ENCODE measurements at places on chromosomes 7 and 10. TPM values are rescaled to one million over a fixed set of nuclear protein-coding genes. Genes with fewer than 3 reads are reported as not detected.
A peak's percentile ranks its signal among the peaks of the same experiment; 100 is the strongest.

Gene ZNF365
- total RNA-seq = 4.0 TPM

Gene MYH16
- 0.97 TPM for total RNA-seq

Gene LRRD1
- total RNA-seq = not detected

Gene LLCFC1
- not detected for total RNA-seq

Gene PUS7
- 28.4 TPM for total RNA-seq

DNA sequence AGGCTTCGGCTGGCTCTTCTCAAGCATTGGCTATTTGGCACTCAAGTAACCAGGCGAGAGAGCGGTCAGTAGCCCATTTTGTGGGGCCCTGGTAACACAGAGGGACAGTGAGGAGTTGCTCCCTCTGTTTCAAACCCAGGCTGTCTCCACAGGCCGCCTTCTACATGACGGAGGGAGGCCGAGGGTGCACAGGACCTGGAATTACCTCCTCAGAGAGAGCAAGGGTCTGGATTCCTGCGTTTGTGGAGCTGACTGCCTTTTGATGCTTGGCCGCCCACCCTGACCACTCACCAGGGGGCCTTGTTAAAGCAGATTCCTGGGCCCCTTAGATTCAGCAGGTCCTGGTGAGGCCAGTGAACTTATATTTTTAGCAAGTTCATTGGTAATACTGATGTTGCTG, 12.3 kb downstream of the UPP1 start:
- H3K27me3 ChIP-seq = no peaks in the 10 kb centered on the region
- no peak overlapping the region for H3K4me3 ChIP-seq
- peaks cover 86% of the 10 kb centered on the region for H3K36me3 ChIP-seq
- no peak for DNase-seq

GRCh38 chr10:100447663-100448062, 15.1 kb upstream of the WNT8B start:
- H3K36me3 ChIP-seq = no peaks in the 10 kb centered on the region
- no peak for DNase-seq
- H3K27ac ChIP-seq = no peak overlapping the region
- no peak overlapping the region for H3K4me3 ChIP-seq

DNA sequence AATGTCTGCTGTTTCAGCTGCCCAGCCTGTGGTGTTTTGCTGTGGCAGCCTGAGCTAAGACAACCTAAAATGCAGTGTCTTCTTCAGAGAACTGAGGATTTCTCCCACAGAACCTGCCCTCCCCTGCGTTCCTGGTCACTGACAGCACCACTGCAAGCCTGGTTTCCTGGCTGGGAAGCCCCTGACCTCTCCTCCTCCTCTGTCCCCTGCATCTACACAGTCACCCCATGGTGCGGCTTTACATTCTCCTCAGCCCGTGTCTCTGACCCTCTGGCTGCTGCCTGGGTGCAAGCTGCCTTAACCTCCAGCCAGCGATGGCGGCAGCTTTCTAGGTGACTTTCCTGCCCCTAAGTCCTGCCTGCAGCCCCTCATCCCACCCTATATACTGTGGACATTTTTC, 337.3 kb upstream of the ZNF32 start:
- H3K4me3 ChIP-seq = no peak overlapping the region
- no peak overlapping the region for H3K27ac ChIP-seq
- no peaks in the 10 kb centered on the region for H3K36me3 ChIP-seq
- H3K27me3 ChIP-seq = no peaks in the 10 kb centered on the region
- no peaks in the 10 kb centered on the region for H3K4me1 ChIP-seq
- no peak for DNase-seq

DNA sequence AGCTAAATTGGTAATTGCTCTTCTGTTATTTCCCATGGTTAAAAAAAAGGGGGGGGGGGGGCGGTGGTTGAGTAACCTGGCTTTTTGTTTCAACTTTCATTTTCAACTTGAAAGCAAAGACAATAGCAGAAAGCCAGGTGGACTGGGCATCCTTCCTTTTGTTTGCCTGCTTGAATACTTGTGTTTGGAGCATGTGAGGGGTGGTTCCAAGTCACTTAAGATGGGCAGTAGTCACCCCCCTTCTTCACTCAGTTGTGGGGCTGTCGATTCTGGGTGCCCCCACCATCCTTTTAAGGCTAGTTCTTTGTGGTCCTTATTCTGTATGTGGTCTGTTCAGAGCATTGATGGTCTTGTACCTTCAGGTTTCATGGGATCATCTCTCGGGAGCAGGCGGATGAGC, 165.6 kb upstream of the PRR15 start:
- H3K4me3 ChIP-seq = no peak overlapping the region
- DNase-seq = no peak
- H3K27me3 ChIP-seq = no peaks in the 10 kb centered on the region
- no peak overlapping the region for H3K27ac ChIP-seq
- no peaks in the 10 kb centered on the region for H3K4me1 ChIP-seq

DNA sequence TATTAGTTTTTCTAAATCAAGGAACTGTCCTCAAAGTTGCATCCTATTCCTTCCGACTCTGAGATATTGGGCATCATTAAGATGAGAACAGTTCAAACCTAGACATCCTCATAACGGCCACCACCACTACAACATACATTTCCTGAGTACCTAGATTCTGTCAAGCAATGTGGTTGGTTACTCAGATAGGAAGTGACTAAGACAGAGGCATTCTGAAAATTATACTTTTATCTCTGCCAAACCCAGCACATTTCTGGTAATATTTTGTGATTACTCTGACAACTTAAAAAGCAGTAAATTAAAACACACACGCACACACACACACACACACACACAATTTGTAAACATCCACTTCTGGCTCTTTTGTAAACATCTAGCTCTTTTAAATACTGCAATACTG, 291.2 kb upstream of the MEOX2 start:
- no peaks in the 10 kb centered on the region for H3K36me3 ChIP-seq
- H3K4me1 ChIP-seq = no peaks in the 10 kb centered on the region
- no peak overlapping the region for H3K4me3 ChIP-seq
- no peak for DNase-seq
- H3K27me3 ChIP-seq = no peaks in the 10 kb centered on the region

GRCh38 chr10:81680359-81680758, 194.6 kb upstream of the NRG3 start:
- no peak for DNase-seq
- no peak overlapping the region for H3K27ac ChIP-seq
- H3K27me3 ChIP-seq = no peaks in the 10 kb centered on the region
- no peaks in the 10 kb centered on the region for H3K36me3 ChIP-seq
- no peak overlapping the region for H3K4me3 ChIP-seq

DNA sequence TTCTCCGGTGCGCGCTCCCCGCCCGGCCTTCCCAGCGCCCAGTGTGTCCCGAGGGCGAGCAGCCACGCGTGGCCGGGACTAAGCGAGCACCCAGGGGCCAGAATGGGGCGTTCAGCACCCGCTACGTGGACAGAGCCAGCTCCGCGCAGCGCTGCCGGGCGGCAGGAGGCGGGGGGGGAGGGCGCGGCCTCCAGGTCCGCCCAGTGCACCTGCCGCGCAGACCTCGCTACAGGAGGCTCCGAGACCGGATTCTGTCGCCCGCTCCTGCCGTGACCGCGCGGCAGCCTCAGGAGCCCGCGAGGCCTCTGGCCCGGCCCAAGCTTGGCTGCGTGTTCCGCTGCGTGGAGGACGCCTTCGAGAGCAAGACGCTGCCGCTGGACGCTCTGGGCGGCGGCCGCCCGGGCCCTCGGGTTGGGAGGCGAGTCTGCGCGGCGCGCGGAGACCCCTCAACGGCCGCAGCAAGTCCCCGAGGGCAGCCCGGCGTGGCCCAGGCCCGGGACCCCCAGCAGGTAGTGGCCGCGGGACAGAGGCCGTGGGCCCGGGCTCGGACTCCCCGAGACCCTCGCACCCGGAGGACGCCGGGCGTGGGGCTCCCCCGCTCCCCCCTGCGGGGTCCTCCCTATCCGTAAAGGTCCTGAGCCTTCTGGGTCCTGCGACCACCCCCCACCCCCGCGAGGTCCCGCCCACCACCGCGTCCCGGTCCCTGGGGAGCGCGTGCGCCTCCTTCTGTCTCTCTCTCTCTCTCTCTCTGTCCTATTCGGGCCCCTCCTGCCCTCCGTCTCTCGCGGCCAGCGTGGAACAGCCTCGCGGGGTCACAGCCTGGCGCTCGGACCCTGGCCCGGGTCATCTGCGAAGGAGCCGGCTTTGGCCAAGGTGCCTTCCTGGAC, 904 bp upstream of the DPYSL4 start:
- no peak overlapping the region for H3K4me3 ChIP-seq
- no peak for DNase-seq
- no peaks in the 10 kb centered on the region for H3K4me1 ChIP-seq
- peaks cover 67% of the 10 kb centered on the region for H3K27me3 ChIP-seq

DNA sequence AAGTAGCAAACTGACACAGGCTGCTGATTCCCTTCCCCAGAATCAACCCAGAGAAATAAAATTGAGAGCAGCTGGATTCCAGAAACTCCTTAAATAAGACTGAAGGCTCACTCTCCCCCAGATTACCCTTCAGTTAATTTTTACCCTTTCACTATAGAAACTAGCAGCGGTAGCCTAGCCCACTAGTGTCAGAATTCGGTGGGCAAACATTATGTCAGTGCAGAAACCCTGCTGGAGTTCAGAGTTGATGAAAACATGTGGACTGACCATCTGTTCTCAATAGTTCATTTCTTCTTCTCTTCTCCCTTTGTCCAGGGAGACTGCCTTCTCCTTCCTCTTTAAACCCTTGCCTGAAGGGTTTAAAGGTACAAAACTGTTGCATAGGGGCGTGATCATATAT, 100.1 kb downstream of the PODXL start:
- peak overlapping the region; percentile 89 for H3K27ac ChIP-seq
- H3K4me3 ChIP-seq = no peak overlapping the region
- H3K36me3 ChIP-seq = peaks cover 10% of the 10 kb centered on the region
- no peaks in the 10 kb centered on the region for H3K27me3 ChIP-seq

- H3K4me1 ChIP-seq = no peaks in the 10 kb centered on the region
- no peak overlapping the region for H3K27ac ChIP-seq
- H3K36me3 ChIP-seq = no peaks in the 10 kb centered on the region
- no peak overlapping the region for H3K4me3 ChIP-seq
- H3K27me3 ChIP-seq = no peaks in the 10 kb centered on the region
- DNase-seq = no peak
Measured at GRCh38 chr10:36336315-36336714, 694.2 kb upstream of the FZD8 start.

- H3K4me1 ChIP-seq = no peaks in the 10 kb centered on the region
- no peak overlapping the region for H3K4me3 ChIP-seq
- H3K36me3 ChIP-seq = no peaks in the 10 kb centered on the region
Measured at GRCh38 chr7:96203786-96204185, 118.1 kb downstream of the SLC25A13 start.

DNA sequence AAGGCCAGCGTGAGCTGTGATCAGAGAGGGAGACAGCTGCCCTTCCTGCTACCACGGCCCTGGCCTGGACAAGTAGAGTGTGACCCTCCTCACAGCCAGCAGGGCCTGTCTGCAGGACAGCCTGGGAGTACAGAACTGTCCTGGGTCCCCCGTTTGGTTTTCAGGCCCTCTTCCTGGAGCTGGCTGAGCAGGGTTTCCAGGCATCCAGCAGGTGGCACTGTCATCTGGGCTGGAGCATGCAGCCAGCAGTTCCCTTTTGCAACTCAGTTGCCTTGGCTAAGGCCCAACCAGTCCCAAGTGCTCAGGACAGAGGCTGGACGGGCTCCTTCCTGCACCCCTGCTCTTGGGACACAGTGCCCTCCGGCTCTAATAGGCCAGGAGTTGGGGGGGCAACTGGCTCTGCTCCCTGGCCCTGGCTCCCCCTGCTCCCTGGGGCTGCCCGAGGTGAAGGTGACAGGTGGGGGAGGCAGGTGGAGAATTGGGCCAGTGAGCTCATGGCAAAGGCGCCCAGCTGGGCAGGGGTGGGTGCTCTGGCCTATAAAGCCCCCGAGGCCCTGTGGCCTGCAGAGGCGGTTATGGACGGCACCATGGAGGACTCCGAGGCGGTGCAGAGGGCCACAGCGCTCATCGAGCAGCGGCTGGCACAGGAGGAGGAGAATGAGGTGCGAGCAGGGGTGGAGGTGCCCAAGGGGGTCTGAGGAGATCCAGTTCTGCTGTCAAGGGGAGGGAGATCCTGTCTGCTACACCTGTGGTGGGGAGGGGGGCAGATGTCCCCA, at the start of gene ANKRD2:
TSS of gene ANKRD2 (plus strand) at position 566 of the 776 bp plus-strand sequence. CDS start at position 576, 10 bp downstream.
- H3K27ac ChIP-seq = peak within 1 kb of the TSS; percentile 64
- peaks cover 45% of the 10 kb centered on the region for H3K4me1 ChIP-seq
- peaks cover 4% of the 10 kb centered on the region for H3K36me3 ChIP-seq
- H3K27me3 ChIP-seq = no peaks in the 10 kb centered on the region
- H3K4me3 ChIP-seq = peak within 1 kb of the TSS; percentile 28
- DNase-seq = peak; percentile 81

GRCh38 chr7:21317966-21318915, 109.6 kb upstream of the SP4 start:
- no peak overlapping the region for H3K27ac ChIP-seq
- no peak overlapping the region for H3K4me3 ChIP-seq
- H3K27me3 ChIP-seq = no peaks in the 10 kb centered on the region
- DNase-seq = no peak

DNA sequence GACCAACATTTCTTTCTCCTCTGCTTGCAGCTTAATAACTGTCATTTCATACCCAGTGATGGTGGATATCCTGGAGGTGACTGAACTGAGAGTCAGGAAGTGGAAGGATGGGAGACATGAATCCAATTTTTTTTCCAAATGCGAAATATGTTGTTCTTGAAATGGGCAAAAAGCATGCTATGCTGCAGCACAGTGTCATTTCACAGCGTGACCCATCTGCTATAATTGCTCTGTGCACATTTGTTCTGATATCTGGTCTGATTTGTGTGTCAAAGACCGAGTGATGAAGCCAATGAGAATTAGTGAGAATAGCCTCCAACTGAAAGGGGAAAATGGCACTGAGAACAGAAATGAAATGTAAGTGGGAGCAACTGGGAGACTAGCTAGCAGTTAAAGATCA, 329.6 kb upstream of the PHYHIPL start:
- DNase-seq = no peak
- H3K36me3 ChIP-seq = no peaks in the 10 kb centered on the region
- no peak overlapping the region for H3K4me3 ChIP-seq
- H3K27me3 ChIP-seq = peaks cover 16% of the 10 kb centered on the region
- no peak overlapping the region for H3K27ac ChIP-seq

GRCh38 chr7:17371671-17372524, 73.4 kb downstream of the AHR start:
- H3K27me3 ChIP-seq = no peaks in the 10 kb centered on the region
- H3K4me1 ChIP-seq = peaks cover 77% of the 10 kb centered on the region
- peak overlapping the region; percentile 92 for H3K27ac ChIP-seq
- peaks cover 27% of the 10 kb centered on the region for H3K36me3 ChIP-seq
- peak overlapping the region; percentile 25 for H3K4me3 ChIP-seq

DNA sequence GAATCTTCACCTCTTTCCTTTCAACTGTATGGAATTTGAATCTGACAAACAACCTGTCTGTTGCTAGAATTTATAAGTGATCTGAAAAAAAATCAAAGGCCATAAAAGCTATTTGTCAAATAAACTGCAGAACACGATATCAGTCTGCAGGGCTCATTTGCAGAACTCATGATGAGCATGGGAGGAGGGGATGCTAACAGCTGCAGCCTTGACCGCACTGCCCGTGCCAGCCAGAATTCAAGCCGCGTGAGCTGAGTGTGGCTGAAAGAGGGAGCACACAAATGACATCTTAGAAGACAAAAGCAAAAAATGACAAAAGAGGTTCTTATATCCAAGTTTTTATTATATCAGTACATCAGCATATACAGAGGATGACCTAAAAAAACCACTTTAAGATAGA, 15.7 kb downstream of the LRRTM3 start:
- no peaks in the 10 kb centered on the region for H3K36me3 ChIP-seq
- H3K4me3 ChIP-seq = no peak overlapping the region
- no peaks in the 10 kb centered on the region for H3K4me1 ChIP-seq

GRCh38 chr10:119595676-119596515, 868 bp downstream of the TIAL1 start:
- H3K36me3 ChIP-seq = peaks cover 28% of the 10 kb centered on the region
- peak overlapping the region; percentile 89 for H3K4me3 ChIP-seq
- peaks cover 20% of the 10 kb centered on the region for H3K4me1 ChIP-seq

- no peak overlapping the region for H3K4me3 ChIP-seq
- no peak for DNase-seq
- no peaks in the 10 kb centered on the region for H3K36me3 ChIP-seq
- no peaks in the 10 kb centered on the region for H3K4me1 ChIP-seq
Measured at GRCh38 chr7:30862995-30863705, 48.5 kb upstream of the AQP1 start.

Data from Calu3 (cell line).